ENCODE measurements at places on chromosomes 12 and 14.

DNA sequence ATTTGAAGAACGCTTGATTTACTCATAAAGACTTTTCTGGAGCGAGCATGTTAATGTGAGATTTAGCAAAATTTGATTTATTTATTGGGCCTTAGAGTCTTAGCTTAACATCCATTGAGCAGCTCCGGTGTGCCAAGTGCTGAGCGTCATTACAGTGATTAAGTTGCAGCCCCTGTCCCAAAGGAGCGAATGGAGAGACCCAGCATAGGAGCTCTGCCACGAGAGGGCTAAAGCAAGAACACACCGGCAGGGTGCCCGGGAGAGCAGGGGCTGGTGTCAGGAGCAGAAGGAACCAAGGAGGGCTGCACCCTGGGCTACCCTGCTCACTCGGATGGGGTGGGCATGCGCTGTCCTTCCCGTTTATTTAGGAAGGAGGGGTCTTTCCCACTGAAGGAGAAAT, 50.6 kb downstream of the PPP2R5C start:
- DNase-seq = no peak

GRCh38 chr12:14167005-14167628, 185.7 kb upstream of the GRIN2B start:
- no peak for DNase-seq

DNA sequence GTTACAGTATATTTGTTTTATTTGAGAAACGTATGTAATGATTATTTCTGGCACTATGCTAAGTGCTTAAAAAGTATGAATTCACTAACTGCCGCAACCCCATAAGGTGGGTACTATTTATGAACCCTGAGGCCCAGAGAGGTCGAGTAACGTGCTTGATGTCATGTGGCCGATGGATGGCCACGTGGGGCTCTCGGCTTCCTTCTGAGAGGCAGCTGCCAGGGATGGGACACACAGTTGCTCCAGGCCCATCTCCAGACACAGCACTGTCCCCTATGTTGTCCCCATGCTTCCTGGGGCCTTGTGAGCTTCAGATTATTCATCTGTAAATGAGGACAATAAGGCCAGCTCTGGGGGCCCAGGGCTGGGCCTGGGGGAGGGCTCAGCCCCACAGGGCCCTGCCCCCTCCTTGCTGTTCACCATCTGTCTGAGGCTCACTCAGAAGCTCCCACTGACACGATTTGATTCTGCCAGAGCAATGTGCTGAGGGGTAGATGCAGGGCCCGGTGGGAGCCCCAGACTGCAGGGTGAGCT, 115.0 kb downstream of the CALM1 start:
- DNase-seq = no peak

DNA sequence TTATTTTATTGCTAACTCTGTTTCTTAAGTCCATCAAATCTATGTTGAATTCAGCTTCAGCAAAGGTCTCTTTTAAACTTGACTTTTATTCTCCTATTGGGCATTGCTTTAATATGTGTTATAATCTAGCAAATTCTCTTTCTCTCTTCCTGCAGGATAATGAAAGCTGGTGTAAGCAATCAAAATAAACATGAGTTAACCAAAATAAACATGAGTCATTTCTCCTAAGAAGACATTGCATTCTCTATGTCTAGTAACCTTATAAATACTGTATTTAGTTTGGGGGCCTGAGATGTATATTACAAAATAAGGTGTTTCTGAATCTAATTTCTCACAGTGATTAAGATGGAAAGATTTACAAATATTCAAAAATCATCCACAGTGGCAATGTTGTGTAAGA, 739.1 kb upstream of the ATXN7L3B start:
- DNase-seq = no peak

GRCh38 chr14:103739466-103739792, 23.8 kb downstream of the ZFYVE21 start:
- no peak for DNase-seq

DNA sequence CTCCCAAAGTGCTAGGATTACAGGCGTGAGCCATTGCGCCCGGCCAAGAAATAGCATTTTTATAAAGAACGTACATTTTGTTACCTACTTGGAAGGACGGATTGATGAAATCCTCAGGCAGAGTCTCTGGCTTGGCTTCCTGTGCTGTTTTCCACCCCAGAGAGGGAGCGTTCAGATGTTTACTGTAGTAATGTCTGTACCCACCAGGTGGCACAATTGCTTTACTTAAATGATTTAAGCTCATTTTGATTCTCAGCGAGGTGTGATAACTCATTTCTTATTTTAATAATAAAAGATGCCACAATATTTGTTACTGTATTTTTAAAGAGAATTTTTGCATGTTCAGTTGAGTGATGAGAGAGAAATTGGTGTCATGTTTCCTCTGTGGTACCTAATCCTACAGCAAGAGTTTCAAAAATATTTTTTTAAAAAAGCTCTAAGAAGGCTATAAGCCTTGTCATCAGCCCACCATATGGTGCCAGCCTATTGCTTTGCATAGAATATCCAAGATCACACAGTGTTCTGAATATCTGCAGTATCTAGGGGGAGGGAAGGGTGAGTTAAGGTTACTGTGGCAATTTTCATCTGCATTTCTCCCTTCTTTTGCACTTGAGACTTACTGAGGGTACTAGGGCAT, 82.6 kb upstream of the TRAF3 start:
- no peak for DNase-seq

DNA sequence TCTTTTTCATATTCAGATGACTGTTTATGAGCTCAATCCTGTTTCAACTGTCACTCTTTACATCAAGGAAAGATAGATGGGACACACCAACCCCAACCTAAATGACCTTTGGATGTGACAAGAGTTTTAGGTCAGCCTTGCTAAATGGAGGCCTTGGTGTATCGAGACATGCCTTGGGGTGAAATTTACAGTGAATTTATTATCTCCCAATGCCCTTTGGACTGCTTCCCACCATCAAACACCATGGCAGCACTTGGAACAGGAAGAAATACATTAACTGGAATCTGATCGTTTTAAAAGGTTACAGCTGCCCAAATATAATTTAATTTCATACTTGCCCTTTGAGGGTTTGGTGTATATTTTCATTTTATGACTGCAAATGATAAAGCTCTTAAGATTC, 327.6 kb downstream of the SOX5 start:
- no peak for DNase-seq

GRCh38 chr12:108551535-108551934, 9.4 kb downstream of the SART3 start:
- no peak for DNase-seq

GRCh38 chr14:104560586-104560945, 19.0 kb upstream of the C14orf180 start:
- DNase-seq = no peak

GRCh38 chr12:22130671-22131070, 84.7 kb downstream of the CMAS start:
- DNase-seq = no peak

DNA sequence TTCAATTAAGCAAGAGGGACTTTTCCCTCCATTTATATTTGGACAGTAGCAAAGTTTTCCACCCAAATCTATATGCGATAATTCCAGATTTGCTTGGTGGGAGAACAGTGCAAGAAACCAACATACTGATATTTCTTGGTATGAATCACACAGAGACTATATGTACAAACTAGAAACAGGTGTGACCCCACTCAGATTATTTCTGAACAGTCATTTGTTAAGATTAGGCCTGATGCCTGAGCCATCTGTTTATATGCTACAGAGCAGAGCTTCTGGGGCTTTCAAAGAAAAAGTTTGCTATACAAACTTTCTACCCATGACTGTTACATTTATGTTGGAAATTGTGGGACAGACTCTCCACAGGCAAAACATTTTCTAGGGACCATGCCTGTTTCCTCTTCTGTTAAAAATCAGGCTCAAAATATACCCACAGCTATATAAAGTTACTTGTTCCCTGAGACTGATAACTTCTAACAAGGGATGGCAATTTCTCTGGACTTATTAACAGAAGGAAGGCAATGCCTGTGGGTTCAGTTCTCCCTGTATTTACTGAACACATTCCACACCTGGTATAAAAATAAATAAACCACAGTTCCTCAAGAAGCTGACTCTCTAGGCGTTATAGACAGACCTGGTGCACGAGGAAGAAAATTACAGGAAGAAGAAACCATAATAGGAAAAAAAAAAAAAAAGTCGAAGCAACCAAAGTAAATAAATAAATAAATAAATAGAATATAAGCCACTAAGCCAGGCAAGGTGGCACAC, 8.0 kb downstream of the PTPN21 start:
- DNase-seq = no peak

- no peak for DNase-seq
These were observed 16.7 kb downstream of the SPPL3 start for GRCh38 chr12:120887253-120888043.

GRCh38 chr12:81086342-81086741, 8.5 kb downstream of the ACSS3 start:
- DNase-seq = no peak

GRCh38 chr12:98360401-98360800, 155.0 kb upstream of the TMPO start:
- no peak for DNase-seq

DNA sequence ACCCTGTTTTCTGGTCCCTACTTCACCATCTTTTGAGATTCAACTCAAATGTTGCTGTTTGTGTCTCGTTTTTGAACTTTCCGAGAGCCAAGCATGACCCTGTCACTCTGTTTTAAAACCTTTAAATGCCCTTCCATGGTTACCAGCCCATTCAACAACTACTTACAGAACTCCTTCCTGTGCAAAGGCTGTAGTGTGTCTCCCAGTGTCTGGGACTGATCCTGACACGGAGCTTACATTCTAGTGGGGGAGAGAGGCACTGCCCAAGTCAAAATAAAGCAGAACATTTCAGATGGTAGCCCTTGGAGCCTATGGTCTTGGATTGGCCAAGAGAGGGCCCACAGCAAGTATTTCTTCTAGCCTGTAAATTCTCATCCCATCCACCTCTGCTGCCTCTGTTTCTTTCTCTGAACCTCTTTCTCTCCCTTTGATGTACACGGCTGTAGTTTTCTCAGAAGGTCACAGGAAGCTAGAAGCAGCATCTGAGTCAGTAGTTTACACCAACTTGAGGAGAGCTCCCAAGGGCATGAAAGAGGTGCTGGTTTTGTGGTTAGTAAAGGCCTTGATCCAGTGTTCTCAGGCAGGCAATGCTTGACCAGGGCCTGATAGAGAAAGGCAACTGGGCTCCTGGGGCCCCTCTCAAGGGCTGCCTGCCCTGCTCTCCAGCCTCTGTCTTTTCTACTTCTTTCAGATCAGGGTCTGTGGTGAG, 42.3 kb upstream of the SLC24A4 start:
- no peak for DNase-seq

DNA sequence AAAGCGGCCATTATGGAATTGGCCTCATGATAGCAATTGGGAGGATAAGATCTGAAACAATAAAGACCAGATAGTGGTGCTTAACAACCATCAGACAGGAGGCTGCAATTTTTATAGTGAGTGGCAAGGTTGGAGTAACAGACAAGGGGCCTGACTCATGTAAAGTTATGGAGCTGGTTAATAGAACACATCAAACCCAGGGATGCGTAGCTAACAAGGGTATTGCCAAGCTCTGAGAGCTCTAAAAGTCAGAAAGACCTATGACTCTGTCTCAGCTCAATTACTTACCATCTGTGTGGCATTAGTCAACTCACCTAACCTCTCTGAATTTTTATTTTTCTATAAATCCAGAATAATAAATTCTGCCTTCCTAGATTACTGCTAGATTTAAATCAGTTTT, 1731.5 kb upstream of the FLRT2 start:
- no peak for DNase-seq

DNA sequence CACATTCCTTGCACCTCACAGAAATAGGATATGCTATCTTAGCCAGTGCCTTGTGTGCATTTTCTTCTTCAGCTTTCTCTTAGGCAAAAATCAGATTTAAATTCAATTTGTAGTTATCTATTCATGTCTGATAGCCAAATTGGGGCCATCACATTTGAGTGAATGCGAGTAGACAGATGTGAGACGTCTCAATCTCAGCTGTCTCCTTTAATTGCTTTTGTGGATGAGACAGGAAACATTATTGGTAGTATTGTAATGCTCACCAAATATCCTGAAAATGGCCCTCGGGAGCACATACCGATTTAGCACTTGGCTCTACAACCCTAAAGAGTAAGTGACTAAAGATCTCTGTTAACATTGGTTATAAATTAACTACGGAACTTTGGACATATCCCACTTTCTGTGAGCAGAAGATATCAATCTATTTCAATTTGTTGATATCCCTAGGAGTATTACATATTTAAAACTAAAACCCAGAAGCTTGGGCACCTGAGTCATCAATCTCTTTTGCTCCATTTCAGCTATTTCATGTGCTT, 1012.5 kb upstream of the TMEM132C start:
- DNase-seq = no peak

DNA sequence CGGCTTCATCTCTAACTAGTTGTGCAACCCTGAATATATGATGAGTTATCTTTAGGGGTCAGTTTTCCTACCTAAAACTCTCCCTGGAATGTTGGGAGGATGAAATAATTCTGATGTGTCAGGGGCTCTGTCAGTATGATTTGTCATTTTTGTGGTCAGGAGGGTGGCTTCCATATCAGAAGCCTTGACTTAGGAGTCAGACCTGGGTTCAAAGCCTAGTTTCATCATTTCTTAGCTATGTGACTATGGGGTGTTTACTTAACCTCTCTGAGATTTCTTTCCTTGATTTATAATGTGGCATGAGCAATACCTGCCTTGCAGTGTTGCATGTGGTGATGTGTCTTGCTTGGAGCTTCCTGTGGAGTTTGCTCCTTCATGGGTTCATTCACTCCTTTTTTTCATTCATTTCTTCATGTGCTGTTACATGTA, 146.8 kb downstream of the CHST11 start:
- no peak for DNase-seq

DNA sequence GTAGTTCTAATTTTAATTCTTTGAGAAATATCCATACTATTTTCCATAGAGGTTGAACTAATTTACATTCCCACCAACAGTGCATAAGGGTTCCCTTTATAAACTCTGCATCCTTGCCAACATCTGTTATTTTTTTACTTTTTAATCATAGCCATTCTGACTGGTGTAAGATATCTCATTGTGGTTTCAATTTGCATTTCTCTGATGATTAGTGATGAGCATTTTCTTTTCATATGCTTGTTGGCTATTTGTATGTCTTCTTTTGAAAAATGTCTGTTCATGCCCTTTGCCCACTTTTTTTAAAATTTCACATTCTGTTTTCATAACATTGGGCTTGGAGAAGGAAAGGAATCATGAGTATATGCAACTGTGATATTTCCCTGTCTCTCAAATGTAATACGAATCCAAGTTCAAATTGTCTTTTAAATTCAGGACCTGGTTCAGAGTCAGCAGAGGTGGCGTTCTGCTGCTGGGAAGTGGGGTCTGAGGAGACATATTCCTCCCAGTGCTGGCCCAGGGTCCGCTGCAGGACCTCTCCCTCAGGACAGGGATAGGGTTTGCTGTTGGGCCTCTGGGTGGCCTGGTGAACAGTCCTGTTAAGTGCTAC, 81.2 kb upstream of the ETV6 start:
- DNase-seq = no peak

DNA sequence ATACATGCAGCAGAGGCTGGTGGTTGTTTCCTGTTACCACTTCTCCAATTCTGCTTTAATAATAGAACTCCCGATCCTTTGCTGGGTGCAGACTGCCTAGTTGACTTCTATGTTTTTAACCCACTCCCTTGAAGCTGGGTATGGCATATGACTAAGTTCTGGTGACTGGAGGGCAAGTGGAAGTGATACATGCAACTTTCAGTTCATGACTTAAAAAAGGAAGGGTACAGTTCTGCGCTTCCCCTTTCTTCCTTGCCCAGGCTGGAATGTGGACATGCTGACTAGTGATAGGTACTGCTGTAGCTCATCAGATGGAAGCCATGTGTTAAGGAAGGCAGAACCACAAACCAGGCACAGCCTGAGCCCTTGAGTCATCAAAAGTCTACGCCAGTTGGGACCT, 2.4 kb upstream of the A2M start:
- DNase-seq = no peak

GRCh38 chr14:23613242-23614070, 22.7 kb upstream of the DHRS2 start:
- DNase-seq = no peak
